ENCODE measurements at places on chromosomes 3 and 15.

- DNase-seq: no peak
Observed at GRCh38 chr3:186821429-186822387, 15.4 kb upstream of the RFC4 start.

DNA sequence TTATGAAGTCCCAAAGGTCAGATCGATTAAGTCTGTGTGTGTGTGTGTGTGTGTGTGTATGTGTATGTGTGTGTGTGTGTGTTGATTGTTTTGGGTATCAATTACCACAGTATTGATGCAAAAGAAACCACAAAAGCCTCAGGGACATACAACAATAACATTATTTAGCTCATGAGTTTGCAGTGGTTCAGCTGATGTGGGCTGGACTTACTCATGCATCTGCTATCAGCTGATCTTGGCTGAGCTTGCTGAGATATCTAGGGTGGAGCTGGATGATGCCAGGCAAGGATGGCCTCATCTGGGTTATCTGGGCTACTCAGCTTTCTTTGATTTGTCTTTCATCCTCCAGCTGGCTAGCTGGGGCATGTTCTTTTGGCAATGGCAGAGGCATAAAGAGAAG is 82.4 kb upstream of the PRR23C start:
- DNase-seq: no peak

GRCh38 chr3:48543271-48543866 is 13.2 kb downstream of the PFKFB4 start:
- DNase-seq: no peak

DNA sequence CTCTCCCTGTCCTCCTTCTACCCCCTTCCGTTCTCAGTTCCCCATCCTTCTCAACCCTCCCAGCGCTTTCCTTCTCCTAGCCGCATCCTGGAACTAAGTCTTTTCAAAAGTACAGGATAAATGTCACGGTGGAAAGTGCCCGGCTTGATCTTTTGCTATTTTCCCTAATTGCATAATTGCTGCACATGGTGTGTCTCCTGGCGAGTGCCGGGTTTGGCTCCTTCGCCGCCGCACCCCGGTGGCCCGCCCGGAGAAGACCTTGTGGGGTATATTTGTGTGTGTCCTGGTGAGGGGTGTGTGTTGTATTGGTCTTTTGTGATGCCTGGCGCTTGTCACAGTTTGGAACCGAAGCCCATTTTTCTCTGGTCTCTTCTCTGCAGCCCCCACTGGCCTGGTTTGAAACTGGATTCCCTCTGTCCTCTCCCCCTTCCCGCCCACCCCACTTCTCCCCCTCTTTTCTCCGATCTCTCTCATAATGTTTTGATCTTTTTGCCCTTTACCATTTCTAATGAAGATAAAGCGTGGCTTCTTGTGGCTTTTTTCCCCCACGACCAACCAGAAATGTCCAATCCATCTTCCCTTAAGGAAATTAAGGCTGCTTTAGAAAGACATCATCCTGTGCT is 692 bp downstream of the UBE2E2 start:
- no peak for DNase-seq

DNA sequence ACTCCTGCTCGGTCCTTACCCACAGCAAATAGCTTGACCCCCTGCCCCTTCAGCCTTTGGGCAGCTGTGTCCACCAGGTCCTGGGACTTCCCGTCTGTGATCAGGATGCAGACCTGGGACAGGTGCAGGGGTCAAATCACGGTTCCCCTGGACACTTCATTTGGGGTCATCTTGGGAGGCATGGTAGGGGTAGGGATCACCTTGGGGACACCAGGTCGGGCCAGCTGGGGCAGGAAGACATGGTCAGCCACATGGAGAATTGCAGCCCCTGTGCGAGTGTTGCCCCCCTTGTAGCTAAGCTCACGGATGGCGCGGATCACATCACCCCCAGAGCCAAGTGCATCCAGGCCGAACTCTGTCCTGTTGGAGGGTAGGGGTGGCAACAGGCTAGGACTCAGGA is 1.8 kb downstream of the COL7A1 start:
- DNase-seq: no peak

- DNase-seq: no peak
Observed at GRCh38 chr15:62833646-62834045, 208.9 kb upstream of the TPM1 start.

DNA sequence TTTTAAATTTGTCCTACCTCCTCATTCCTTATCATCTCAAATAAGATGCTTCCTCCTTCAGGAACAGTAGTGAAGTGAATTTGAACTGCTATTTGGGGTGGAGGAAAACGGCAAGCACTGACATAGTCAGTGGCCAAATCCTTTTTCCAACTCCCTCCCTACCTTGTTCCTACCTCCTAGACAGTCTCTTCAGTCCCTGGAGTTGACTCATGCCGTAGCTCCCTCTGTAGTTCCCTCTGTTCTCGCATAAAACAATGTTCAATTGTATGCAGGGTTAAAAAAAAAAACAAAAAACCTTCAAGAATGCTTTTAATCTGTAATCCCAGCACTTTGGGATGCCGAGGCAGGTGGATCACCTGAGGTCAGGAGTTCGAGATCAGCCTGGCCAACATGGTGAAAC is 1.4 kb downstream of the UBR1 start:
- no peak for DNase-seq

DNA sequence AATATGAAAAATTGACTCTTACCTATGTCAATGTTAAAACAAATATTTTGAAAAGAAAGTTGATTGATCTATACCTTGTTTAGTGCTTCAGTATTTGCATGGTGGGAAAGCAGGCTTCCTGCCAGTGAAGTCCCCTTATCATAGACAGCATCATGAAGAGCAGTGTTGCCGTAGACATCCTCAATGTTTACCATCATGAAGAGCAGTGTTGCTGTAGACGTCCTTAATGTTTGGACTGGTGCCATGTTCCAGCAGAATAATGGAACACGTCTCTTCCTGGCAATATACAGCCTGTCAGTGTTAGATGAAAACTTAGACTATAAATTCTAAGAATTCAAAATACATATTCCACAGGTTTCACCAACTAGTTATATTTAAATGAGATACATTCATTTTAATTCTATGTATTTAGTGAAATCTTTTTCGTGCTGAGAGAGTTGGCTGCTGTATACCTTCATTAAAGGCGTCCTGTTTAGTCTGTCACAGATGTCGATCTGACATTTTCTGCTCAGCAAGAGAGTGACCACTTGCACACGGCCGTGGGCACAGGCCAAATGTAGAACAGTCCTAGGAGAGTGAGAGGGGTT is 116.8 kb downstream of the LMLN start:
- DNase-seq: no peak

- no peak for DNase-seq
Observed at GRCh38 chr3:131326307-131326706, 55.3 kb upstream of the NUDT16 start.
